ENCODE measurements at places on chromosomes 7 and 10.

DNA sequence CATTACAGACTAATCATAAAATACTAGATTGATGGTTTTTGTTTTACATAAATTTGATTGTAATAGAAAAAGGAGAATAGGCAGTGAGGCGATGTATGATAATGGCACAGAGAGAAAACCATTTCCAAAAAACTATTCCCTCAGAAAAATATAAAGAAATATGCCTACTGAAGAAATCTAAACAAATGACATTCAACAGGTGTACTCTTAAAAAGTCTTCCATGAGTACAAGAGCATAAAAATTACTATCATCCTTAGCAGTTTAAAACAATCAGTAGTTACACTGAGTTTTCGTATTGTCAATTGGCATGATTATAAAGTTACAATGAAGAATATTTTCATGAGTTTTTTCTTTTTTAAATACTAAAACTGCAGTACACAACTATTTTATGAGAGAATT lies 75.0 kb downstream of the ARHGAP12 start:
- DNase-seq = no peak

DNA sequence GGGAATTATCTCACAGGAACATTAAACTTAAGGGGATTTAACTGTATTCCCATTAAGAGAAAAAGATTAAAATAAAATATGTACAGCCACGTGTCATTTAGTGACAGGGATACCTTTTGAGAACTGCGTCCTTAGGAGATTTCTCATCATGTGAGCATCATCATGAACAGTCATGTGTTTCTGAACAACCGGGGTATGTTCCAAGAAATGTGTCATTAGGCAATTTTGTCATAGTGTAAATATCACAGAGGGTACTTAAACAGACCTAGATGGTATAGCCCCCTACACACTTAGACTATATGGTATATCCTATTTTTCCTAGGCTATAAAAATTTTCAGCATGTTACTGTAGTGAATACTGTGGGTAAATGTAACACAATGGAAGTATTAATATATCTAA lies 840.3 kb downstream of the CNTNAP2 start:
- DNase-seq = no peak

DNA sequence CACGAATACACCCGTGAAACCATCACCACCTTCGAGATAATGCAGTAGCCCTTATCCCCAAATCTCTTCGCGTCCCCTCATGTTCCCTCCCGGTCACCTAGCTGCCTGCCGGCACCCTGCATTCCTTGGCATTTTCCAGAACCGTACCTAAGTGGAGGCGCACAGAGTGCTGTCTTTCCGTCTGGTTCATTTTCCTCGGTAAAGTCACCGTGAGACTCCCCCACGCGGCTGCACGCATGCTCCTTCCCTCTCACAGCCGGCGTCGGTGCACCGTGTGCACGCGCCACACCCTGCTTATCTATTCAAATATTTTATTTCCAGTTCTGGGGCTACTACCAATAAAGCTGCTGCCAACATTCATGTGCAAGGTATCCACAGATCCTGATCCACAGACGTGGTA lies 65.5 kb upstream of the NKX6-2 start:
- no peak for DNase-seq

- no peak for DNase-seq
These were observed 178.8 kb downstream of the ADAM12 start for GRCh38 chr10:126209451-126209850.

GRCh38 chr10:120598386-120598785 lies 141.4 kb downstream of the PLPP4 start:
- DNase-seq = no peak

DNA sequence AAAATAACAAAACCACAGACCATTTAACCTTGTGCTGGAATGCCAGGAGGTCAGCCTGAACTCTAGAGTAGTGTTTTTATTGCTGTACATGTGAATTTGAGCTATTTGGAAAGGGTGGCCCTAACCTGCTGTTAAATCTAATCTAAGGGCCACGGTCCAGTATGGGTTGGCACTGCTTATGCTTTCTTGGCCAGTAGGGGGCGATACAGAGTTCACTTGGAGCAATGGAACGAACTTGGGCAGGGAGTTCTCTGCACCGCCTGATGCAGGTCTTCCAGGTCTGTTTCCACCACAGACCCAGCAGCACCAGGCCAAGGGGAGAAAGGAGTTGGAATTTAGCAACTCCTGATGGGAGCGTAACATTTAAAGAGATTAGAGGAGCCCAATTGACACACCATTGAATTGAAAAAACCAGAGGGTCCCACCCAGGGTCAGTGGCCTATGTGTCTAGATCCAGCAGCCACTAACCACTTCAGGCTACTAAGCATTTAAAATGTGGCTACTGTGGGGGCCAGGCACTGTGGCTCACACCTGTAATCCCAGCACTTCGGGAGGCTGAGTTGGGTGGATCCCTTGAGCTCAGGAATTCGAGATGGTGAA lies 75.7 kb upstream of the EFCAB10 start:
- DNase-seq = no peak

DNA sequence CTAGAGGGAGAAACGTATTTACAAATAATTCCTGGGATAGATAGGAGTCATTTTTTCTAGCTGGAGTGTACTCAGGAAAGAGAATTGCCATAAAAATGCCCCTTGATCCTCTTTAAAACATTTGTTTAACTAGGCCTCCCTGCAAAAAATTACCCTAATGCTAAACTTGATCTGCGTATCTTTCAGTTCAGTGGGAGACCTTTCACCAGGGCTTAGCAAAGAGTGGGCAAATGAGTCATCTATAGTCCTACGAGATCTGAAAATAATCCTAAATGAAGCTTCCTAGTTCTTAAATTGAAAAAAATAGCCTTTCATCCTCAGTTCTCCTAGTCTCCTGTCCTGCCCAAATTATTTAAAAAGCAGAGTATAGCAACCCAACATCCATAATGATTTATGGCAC lies 198.6 kb upstream of the FRMD4A start:
- DNase-seq = no peak

DNA sequence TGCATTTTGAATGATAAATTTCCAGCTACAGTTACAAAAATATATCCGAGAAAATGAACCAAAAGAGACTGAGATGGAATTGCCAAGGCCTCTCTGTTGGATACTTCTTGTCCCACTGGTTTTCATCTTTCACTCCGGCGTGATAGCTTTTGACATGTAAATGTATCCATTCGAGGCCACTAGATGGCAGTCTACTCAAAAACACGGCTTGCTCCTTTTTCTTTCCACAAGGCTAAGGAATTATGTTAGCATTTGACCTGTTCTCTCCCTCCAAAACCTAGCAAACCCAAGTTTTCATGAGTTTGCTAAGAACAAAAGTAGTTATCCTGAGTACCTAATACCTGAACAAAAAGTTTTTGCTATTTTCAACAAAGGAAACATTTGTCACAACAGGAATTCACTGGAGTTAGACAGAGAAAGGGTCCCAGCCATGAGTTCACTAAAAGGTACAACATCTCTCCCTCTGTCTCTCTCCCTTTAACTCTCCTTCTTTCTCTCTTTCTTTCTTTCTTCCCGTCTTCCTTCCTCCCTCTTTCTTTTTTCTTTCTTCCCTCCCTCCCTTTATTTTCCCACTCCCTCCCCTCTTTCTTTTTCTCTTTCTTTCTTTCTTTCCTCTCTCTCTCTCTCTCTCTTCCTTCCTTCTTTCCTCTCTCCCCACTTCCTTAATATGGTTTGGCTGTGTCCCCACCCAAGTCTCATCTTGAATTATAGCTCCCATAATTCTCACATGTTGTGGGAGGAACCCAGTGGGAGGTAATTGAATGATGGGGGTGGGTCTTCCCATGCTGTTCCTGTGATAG lies 207.9 kb upstream of the MYO3A start:
- DNase-seq = peak; percentile 79

GRCh38 chr10:24010436-24010970 lies 198.4 kb upstream of the KIAA1217 start:
- no peak for DNase-seq

GRCh38 chr7:43694399-43694748 lies 34.9 kb downstream of the COA1 start:
- DNase-seq = no peak

- DNase-seq = no peak
These were observed 16.3 kb downstream of the SFTPA1 start for GRCh38 chr10:79627075-79627474.

DNA sequence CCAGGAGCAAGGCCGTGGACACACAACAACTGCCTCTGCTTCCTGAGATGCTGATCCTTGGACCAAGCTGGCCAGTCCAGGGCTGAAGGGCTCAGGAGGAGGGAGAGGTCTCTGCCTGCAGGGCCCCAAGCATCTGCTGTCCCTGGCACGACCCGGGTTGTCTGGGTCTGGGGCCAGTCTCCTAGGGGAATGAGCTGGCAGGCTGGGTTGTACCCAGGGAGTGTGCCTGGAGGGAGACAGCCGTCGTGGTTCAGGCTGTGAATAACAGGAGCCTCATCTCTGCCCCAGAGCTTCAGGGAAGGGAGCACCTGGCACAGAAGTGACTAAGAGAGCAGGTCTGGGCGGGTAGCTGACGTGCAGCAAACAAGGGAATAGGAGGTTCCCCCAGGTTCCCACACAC lies 17.9 kb upstream of the SERPINE1 start:
- DNase-seq = no peak

DNA sequence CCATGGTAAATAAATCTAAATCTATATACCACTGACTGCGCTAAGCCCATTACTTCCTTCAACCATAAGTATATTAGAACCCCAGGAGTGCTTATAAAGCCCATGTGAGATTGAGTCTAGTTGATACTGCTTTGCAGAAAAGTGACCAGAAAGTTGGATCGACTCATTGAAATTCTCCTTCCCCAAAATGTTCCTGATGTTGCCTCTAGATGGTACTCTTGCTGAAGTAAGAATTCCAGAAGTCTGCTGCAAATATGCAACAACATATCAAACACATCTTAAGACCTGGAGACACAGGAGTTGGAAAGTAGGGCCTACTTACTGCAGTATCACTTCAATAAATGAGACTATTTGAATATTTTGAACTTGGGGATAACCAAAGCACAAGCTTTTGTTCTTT lies 550.8 kb downstream of the IPMK start:
- DNase-seq = peak; percentile 25

- no peak for DNase-seq
These were observed 221.3 kb upstream of the TCERG1L start for GRCh38 chr10:131532745-131533341.

GRCh38 chr10:72027498-72027897 lies 60.9 kb downstream of the SPOCK2 start:
- peak; percentile 76 for DNase-seq

- no peak for DNase-seq
These were observed 109.7 kb downstream of the GNAI1 start for GRCh38 chr7:80244206-80244916.

DNA sequence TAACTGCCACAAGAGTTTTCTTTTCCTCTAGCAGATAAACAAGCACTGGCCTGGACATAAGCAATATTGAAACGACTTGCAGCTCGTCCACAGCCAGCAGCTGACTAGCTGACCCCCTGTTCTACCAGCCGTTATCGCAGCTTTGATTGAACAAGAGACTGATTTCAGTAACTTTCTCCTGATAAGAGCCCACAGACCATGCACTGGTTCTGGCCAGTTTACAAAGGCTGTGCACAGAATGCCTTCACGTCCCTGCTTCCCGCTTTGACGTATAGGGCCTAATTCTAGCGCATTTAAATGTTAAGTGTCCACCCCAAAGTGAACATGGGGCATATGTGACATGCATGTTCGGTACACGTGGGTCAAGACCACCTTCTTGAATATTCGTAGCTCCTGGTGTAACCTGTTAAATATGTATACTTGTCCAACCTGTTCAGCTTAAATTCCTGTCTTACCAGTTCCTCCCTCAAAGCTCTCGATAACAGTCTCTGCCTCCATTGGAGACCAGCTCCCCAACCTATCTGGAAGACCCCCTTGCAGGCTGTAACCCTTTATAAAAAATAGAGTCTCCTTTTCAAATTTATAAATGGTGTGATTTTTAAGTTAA lies 69.2 kb downstream of the LYZL1 start:
- no peak for DNase-seq

DNA sequence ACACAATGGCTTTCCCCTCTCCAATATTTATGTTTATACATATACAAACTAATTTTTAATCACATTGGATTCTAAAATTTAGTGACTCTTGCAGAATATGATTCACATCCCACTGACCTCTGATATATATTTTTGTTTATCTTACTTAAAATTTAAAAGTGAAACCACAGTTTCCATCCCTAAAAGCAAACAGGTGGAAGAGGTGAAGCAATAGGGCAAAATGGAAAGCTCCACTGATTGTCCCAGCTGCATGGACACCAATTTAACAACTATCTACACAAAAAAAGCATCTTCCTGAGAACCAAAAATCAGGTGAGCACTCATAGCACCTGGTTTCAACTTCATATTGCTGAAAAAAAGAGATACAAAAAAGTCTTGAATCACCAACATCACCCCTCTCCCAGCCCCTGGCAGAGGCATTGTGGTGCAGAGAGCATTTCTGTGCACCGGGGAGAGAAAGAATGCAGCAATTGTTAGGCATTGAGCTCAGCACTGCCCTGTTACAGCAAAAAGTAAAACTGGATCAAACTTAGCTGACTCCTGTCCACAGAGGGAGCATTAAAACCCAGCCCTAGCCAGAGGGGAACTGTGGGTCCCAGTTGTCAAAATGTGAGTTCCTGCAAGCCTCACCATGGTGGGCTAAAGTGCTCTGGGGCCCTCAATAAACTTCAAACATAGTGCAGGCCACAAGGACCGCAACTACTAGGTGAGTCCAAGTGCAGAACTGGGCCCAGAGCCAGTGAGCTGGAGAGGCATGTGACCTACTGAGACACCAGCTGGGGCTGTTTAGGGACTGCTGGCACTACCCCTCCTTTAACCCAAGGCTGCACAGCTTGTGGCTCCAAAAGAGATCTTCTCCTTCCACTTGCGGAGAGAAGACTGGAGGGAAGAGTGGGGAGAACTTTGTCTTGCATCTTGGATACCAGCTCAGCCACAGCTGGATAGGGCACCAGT lies 92.1 kb downstream of the SIRT1 start:
- peak; percentile 9 for DNase-seq

GRCh38 chr10:58457761-58458616 lies 54.7 kb upstream of the BICC1 start:
- DNase-seq = no peak

DNA sequence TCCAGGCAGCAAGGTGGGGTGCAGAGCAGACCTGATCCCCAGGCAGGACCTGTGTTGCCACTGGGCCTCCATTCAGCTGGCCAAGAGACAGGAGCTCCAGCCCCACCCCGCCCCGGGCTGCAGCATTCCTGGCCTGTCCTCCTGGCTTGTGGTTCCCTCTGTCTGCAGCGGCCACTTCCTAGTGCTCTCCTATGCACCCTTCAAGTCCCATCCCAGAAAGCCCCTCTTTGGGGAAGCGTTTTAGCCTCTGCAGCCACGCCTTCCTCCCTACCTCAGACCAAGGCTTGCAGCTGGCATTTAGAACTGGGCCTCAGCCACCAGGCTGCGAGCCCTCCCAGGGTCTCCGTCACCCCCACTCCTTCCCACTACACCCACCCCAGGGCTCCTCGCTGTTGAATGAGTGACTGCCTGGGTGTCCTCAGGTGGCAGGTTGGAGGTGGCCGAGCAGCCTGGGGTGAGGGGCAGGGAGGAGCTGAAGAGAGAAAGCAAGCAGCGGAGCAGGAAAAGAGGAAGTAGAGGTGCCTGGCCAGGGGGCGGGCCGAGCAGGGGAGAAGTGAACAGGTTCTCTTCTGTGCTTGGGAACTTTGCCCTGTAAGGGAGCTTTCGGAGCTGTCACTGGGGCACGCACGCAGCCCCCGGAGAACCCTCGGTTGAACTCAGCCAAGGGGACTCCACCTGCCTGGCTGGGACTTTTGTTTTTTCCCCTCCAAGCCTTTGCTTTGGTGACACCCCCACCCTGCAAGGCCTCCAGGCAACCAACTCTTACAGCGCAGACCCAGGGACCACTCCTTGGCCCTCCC lies 109.1 kb upstream of the TNRC18 start:
- peak; percentile 87 for DNase-seq

- DNase-seq = no peak
These were observed 61.5 kb downstream of the PIK3AP1 start for GRCh38 chr10:96658844-96659243.

- DNase-seq = no peak
These were observed 69.8 kb upstream of the PLXNA4 start for GRCh38 chr7:132646052-132646451.
